NCI-H187 (cell line): ENCODE measurements at places on chromosomes 7 and 10.

GRCh38 chr10:14904316-14904732 lies 25.7 kb downstream of the SUV39H2 start:
- DNase-seq = no peak

GRCh38 chr7:159051916-159052315 lies 92.8 kb downstream of the VIPR2 start:
- DNase-seq = no peak

DNA sequence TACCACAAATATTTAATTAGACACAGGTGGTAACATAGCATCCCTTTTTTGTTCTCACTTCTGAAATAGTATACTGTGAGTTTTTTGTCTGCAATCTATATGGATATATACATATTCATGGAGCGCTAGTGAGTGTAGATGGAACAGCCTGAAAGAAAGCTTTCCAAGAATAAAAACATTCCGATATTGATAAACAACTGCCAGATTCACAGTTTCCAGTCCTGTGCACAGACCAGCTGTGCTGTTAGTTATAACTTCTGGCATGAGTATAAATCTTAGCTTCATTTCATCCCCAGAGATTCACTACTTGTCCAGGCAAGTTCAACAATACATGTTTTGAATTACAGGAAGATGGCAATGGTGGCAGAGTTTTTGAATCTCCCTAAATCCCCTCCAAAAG lies 467.1 kb upstream of the STEAP1 start:
- DNase-seq = no peak

DNA sequence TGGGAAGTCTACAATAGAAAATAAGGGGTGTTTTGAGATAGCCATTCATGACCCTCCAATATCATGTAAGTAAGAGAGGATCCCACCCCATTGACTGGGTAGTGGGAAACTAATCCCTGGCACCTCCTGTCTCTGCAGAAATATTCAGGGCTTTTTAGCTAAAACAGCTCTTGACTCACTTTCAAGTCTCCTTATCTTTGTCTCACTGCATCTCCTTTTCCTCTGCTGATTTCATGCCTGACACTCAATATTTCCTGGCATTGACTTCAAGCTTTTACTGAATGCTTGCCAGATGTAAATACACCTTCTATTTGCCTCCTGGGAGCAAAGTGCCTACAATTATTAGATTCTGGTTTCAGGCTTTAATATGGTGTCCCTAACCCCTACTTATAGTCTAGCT lies 57.1 kb downstream of the CHRM2 start:
- DNase-seq = no peak

DNA sequence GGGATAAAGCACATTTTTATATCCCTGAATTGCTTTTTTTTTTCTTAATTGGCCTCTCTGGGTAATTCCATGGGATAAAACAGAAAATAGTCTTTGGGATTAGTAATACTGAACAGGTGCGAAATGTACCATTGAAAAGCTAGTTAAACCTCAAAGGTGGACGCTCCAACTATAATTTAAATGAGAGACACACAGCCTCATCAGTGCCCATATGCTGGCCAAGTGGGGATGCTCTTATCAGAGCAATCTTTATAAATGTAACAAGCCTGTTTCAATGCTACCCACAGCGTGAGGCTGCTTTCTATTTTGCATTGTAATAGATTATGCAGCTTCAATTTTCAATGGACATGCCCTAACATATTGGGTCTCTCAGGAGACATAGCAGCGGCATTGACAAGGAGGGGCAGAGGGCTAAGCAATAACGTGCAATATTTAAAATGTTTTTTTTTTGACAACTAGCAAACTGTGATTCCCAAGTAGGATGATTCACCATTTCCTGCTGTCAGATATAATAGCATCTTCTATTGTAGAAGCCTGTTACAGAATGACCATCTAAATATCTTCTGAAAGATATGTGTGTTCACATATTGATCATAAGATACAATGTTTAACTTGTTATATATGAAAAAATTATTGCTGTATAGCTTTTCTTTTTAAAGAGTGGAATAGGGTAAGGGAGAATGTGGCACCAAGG lies 91.3 kb upstream of the BET1 start:
- DNase-seq = no peak

GRCh38 chr7:51123322-51124019 lies 193.1 kb downstream of the COBL start:
- DNase-seq = no peak

GRCh38 chr10:12333380-12334185 lies 15.8 kb upstream of the CAMK1D start:
- no peak for DNase-seq

DNA sequence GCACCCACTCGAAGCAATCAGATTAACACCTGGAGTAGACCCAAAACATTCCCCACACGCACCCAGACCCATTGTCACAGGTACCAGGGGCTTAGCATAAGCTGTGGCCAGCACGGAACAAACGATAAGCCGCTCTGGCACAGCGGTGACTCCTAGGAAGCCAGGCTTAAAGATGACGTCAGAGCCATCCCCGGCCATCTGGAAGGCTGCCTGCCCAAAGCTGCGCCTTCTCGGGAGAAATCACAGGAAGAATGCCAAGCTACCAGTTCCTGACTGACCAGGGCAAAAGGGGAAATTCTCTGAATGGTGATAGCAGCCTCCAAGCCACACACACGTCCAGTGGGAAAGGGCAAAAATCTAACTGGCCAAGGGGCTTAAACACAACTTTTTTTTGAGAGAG lies 13.0 kb upstream of the WIPI2 start:
- no peak for DNase-seq

DNA sequence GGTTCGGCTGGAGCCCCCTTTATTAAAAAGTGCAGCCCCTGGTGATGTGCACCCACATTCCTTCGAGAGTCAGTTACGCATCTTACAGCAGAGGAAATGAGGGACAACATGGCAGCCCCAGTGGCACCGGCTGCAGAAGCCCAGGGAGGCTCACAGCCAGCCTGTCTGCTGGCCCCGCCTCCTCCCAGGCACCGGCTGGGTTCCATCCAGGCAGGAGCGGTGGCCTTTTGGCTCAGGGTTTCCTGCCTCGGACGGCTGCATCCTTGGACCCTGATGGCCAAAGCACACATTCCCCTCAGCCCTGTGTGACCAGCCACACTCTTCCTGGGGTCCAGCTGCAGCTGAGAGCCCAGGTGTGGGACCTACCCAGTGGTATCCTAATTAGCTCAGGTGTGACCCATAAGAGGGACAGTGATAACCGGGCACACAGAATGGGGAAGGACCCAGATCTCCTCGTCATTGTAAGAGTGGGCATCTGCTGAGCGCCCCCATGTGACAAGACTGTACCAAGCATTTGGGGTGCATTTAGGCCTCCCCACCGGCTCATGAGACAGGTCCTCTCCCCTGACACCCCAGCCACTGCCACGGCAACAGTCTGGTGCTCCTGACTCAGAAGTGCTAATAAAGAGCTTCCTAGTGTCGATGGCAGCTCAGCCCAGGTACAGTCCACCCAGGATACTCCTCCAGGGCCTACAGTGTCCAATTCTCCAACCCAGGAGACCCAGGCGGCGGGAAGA lies 63.3 kb upstream of the CHST15 start:
- DNase-seq = no peak

- DNase-seq = no peak
Observed at GRCh38 chr7:1523844-1524243, 6.7 kb upstream of the MAFK start.

DNA sequence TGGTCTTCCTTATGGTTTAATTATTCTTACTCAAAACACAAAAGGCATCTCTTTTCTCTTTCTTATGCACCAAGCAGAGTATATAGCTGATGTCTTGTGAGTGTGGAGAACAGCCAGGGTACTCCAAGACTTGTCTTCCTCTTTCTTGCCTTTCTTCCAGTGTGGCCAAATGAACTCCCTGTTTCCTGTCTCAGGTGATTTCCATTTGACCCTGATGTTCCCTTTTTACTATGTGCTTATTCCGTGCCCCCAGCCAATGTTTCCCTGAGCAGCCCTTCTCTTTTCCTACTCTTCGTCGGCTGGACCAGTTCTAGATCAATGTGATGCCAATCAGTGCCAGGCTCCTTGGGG lies 12.6 kb downstream of the OR9A4 start:
- DNase-seq = no peak

- no peak for DNase-seq
Observed at GRCh38 chr7:42263971-42264370, 27.0 kb upstream of the GLI3 start.

- DNase-seq = no peak
Observed at GRCh38 chr10:75883081-75884072, 452.0 kb downstream of the LRMDA start.

DNA sequence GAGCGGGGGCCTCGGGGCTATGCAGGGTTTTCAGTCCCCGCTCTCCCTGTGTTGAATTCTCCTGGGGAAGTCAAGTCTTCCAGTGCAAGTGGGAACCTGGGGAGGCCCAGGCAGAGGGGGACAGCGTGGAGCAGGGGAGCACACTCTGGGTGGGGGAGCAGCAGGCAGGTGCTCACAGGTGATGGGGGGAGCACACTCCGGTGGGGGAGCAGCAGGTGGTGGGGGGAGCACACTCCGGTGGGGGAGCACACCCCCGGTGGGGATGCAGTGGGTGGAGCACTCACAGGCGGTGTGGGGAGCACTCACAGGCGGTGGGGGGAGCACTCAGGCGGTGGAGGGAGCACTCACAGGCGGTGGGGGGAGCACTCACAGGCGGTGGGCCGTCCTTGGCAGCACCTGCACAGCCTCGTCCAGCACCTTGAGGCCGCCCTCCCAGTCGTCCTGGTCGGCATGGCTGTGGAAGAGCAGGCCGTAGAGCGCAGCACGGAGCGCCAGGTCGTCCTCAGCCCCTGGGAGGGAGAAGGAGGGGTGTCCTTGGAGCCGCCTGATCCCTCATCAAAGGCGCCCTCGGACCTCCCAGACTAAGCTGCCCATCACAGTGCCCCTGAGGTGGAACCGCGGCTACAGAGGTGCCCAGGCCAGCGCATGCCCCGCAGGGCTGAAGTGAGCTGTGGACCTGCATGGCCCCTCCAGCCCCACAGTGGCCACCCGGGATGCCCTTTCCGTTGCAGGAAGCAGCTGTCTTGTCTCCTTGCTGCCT lies 56.7 kb downstream of the CFAP46 start:
- no peak for DNase-seq

- DNase-seq = no peak
Observed at GRCh38 chr10:125983161-125983560, 86.8 kb downstream of the FANK1 start.

DNA sequence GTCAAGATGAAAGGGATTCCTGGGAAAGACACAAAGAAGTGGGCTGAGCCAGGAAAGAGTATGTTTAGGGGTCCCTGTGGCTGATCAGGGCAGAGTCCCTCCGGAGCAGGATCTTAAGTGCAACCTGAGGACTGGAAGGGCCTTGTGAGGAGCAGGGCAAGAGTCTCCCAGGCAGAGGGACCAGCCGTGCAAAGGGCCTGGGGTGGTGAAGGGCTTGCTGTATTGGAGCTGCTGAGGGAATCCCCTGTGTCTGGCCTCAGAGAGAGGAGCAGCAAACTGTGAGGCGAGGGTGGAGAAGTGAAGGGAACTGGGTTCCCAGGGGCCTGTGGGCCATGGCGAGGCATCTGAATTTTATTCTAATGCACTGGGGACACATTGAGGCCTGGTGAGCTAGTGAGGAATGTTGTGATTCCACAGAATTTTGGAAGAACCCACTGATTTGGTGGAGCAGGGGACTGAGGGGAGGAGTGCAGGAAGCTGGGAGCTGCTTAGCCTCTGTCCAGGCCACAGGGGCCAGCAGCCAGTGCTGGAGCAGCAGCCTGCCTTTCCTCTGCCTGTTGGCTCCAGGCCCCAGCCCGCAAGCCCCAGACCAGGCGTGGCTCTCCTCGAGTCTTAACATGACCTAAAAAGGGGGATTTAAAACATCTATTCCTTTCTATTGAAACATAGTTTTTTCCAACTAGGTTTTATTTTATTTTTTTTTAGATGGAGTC lies 138.4 kb upstream of the IGFBP3 start:
- DNase-seq = no peak

DNA sequence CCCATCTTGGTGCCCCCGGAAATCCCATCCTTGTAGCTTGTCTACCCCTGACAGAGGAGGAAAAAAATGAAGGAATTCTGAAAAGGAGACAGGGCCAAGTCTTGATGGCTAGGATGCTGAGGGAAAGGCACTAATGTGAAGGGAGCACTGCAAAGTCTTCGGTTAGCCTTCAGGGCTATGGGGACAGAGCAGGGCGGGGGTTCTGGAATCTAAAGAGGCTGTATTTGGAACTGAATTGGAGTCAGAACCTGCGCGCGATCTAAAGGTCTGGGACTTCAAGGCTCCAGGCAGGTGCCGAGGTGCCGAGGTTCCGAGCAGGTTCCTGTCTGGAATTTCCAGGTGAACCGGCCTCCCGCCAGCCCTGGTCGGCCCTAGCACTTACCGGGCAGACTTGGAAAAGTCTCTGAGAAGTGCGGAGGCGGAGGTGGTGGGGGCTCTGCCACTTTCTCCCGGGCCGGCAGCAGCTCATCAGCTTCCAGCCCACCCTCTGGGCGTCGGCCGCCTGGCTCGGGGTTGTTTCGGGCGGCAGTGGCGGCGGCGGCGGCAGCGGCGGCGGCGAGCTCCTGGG lies 781 bp downstream of the GBX1 start:
- DNase-seq = no peak

GRCh38 chr7:141441837-141442627 lies 109.2 kb upstream of the AGK start:
- no peak for DNase-seq

DNA sequence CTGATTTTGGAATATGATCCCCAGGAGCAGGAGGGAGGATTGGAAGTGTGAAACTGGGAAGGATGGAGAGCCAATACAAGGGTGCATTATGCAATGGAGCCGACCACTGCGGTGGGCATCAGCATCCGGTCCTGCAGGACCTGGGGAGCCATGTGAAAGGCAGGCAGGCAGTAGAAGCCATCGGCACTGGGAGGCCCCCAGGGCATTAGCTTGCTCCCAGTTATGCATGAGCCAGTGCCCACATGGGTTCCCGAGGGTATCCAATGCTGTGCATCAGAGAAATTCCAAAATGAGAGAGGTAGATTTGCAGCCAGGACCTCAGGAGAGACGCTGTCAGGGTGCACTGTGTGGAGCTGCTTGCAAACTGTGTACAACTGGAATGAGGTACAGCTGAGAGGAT lies 8.7 kb upstream of the KCP start:
- no peak for DNase-seq

DNA sequence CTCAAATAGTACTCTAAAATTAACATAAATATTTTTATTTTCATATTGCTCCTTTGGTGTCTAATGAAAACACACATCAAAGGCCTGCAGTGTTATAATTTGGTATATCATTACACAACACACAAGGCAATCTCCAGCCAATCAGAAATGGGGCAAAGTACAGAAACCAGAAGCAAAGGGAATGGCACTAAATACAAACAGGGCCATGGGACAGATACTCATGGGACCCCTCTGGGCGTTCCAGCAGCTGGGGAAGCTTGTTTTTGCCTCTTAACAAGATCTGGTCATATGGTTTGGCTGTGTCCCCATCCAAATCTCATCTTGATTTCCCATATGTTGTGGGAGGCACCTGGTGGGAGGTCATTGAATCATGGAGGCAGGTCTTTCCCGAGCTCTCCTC lies 551.8 kb upstream of the NRP1 start:
- no peak for DNase-seq

- DNase-seq = no peak
Observed at GRCh38 chr7:101390901-101391301, 28.2 kb downstream of the COL26A1 start.

- DNase-seq = no peak
Observed at GRCh38 chr7:100822236-100823139, 4.8 kb downstream of the EPHB4 start.

- no peak for DNase-seq
Observed at GRCh38 chr10:7161484-7162250, 249.2 kb downstream of the SFMBT2 start.

GRCh38 chr10:121609426-121610380 lies 11.5 kb upstream of the FGFR2 start:
- DNase-seq = no peak
